Chondrocyte (in vitro differentiated cells): ENCODE measurements at places on chromosomes 16 and 17. TPM values are rescaled to one million over a fixed set of nuclear protein-coding genes. Genes with fewer than 3 reads are reported as not detected.

GRCh38 chr17:17144916-17145665 is 61.0 kb downstream of the PLD6 start:
- peaks cover 43% of the 10 kb centered on the region for H3K36me3 ChIP-seq
- H3K4me1 ChIP-seq = peaks cover 21% of the 10 kb centered on the region
- H3K4me3 ChIP-seq = no peak overlapping the region

- H3K4me3 ChIP-seq = no peak overlapping the region
- H3K4me1 ChIP-seq = no peaks in the 10 kb centered on the region
- no peak for DNase-seq
- no peaks in the 10 kb centered on the region for H3K36me3 ChIP-seq
- peaks cover 20% of the 10 kb centered on the region for H3K27me3 ChIP-seq
Measured at GRCh38 chr16:10688291-10688690, 6.4 kb downstream of the TEKT5 start.

GRCh38 chr17:73555199-73555960 is 88.9 kb downstream of the SDK2 start:
- peaks cover 5% of the 10 kb centered on the region for H3K4me1 ChIP-seq
- no peak for DNase-seq
- H3K4me3 ChIP-seq = no peak overlapping the region
- no peak overlapping the region for H3K27ac ChIP-seq
- H3K36me3 ChIP-seq = no peaks in the 10 kb centered on the region

DNA sequence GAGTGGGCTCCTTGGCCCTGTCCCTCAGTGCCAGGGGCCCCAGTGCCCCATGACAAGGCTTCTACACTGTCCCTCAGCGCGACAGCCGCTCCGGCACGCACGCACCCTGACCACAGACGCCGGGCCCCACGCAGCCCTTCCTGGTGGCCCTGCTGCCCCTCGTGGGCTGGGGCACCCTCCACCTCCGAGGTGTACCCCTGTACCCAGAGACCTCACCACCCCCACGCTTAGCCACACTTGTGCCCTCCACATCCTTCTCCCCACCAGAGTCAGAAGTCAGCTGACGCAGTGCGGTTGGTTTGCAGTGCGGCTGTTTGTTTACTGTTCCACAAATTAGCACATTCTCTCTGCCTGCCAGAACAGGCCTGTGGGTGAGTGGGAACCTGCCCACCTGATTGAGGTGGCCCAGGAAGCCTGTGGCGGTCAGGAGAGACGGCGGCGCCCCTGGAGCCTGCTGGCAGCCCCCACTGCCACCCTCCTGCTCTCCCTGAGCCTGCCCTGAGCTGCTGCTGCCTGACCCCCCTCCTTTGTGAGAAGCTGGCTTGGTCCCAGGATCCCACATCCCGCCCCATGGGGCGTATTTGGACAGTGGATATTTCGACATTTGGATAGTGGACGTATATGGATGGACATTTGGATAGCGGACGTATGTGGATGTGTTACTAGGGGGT is 38.0 kb upstream of the CDH15 start:
- no peaks in the 10 kb centered on the region for H3K27me3 ChIP-seq
- peak; percentile 92 for DNase-seq
- H3K36me3 ChIP-seq = peaks cover 31% of the 10 kb centered on the region
- H3K4me3 ChIP-seq = no peak overlapping the region
- no peaks in the 10 kb centered on the region for H3K4me1 ChIP-seq

DNA sequence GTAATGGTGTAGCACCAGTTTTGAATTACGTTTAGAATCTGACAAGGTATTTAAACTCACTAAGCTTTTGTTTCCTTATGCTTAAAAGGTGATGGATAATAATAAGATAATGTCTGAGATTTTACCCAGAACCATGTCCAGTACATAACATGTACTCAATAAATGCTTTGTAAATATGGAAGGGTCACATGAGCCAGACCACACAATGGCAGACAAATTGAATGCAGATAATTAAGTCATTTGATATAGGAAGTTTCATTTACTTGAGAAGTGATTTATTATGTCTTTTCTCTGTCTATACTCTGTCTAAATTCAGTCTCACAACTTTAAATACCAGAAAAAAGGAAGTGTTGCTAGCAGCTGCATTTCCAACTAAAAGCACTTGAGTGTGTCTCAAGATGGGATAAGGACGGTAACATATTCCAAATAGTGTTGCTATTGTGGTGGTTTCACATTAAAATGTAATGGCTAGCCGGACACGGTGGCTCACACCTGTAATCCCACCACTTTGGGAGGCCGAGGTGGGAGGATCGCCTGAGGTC is 52.5 kb upstream of the DHX40 start:
- peaks cover 2% of the 10 kb centered on the region for H3K27me3 ChIP-seq
- H3K4me3 ChIP-seq = no peak overlapping the region

- H3K4me1 ChIP-seq = peaks cover 4% of the 10 kb centered on the region
- no peak overlapping the region for H3K27ac ChIP-seq
- H3K4me3 ChIP-seq = no peak overlapping the region
- DNase-seq = no peak
- H3K27me3 ChIP-seq = peaks cover 75% of the 10 kb centered on the region
Measured at GRCh38 chr17:6787081-6787693, 11.2 kb downstream of the FBXO39 start.

FAM171A2 gene
- total RNA-seq = 14.8 to 20.6 TPM (median 18.6 TPM) in 3 replicates
